ENCODE measurements at places on chromosomes 13 and 19. TPM values are rescaled to one million over a fixed set of nuclear protein-coding genes. Genes with fewer than 3 reads are reported as not detected.

The ZNF443 gene
- total RNA-seq = 2.6 TPM

The SERPINE3 gene
- total RNA-seq = not detected

The ADGRE3 gene
- not detected for total RNA-seq

The SETDB2 gene
- 8.4 TPM for total RNA-seq

The ITGBL1 gene
- not detected for total RNA-seq

The ZNF99 gene
- not detected for total RNA-seq

The ZNF534 gene
- not detected for total RNA-seq

The WTIP gene
- 0.35 TPM for total RNA-seq

The ZNF526 gene
- 8.7 TPM for total RNA-seq

The WASF3 gene
- total RNA-seq = not detected

The RPS5 gene
- 1,887 TPM for total RNA-seq

The TJP3 gene
- total RNA-seq = 4.6 TPM

The APOC4 gene
- not detected for total RNA-seq

The TNNI3 gene
- total RNA-seq = not detected

The CILP2 gene
- 0.71 TPM for total RNA-seq

The KBTBD7 gene
- total RNA-seq = 2.3 TPM

The FUT3 gene
- total RNA-seq = 0.67 TPM

The APOC1 gene
- total RNA-seq = not detected

The BRSK1 gene
- 6.0 TPM for total RNA-seq

The PROZ gene
- total RNA-seq = not detected

The URAD gene
- not detected for total RNA-seq

The ZNF560 gene
- not detected for total RNA-seq

The LYL1 gene
- 0.81 TPM for total RNA-seq

The RXFP2 gene
- total RNA-seq = not detected

The CGB3 gene
- total RNA-seq = not detected

The ZNF296 gene
- total RNA-seq = 3.4 TPM
